ENCODE measurements at places on chromosomes 5 and 9.

GRCh38 chr5:9348401-9348996 is 197.4 kb downstream of the SEMA5A start:
- no peak for DNase-seq

GRCh38 chr5:78568212-78568611 is 80.4 kb downstream of the LHFPL2 start:
- no peak for DNase-seq

DNA sequence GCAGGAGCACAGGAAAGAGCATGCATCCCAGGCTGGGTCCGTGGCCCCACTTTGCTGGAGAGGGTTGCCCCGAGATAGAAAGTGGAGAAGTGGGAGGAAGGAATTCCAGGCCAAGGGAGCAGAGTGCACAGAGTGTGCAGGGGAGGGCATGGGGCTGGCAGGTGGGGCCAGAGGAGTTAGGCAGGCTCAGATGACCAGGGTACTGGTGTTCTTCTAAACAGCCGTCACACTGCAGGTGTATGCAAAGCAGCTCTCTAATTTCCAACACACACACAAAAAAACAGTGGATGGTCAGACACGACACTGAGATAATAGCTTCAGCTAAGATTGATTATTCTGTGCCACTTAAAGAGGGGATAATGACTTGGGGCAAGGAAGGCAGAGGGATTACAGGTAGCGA is 212.2 kb downstream of the MTRR start:
- DNase-seq, result no peak

DNA sequence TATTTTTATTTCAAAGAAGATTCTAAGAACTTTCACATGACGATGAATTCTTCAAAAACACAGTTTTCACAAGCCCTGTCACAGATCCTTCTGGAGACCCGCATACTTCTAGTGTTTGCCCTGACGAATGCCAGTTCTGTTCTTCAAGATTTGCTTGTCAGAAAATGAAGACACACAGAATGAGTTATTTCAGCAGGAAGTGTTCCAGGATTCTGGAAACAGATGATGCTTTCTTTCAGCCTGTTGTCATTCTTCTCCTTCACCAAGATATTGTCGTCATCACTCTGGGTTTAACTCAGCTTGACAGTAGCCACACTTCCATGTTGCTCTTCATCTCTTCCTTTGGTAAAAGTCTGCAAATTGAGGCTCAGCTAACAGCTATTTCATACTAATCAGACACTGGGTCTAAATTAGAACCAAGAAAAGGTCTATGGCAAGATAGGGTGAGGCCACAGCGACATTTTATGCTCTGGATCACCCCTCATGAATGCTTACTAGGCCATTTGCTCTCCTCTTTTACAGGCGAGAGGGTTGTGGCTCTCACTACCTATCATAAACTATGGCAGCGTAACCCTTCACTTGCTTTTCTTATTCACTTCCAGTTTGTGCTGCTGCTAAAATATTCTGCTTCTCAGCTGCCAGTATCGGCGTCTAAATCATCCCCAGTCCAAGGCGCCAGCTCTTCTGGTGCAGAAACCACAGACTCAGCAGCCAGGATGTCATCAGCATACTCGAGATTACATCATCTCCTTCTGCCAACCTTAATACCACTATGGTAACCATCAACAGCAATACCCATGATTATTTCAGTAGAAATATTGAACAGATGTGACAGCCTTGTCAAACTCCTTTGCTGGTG is 159.6 kb upstream of the TBCA start:
- no peak for DNase-seq

GRCh38 chr9:119697996-119698395 is 328.8 kb upstream of the BRINP1 start:
- peak; percentile 3 for DNase-seq

- DNase-seq, result no peak
These were observed 59.2 kb downstream of the SPIN1 start for GRCh38 chr9:88447431-88447830.

DNA sequence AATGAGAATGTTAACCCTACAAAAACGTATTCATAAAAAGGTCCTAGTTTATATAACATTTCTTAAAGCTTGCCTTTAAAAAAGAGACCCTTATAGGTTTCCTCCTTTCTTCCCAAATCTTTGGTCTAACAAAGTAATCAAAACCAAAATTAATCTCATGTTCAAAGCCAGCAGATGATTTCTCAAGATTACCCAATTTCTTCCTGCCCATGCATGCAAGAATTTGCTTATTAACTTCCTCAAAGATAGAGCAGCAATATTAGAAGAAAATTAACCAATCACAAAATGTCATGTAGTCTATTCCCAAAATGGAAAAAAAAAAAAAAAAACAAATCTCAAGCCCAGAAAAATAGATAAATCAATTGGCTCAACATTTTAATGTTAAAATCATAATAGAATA is 114.9 kb downstream of the MLLT3 start:
- DNase-seq, result no peak

DNA sequence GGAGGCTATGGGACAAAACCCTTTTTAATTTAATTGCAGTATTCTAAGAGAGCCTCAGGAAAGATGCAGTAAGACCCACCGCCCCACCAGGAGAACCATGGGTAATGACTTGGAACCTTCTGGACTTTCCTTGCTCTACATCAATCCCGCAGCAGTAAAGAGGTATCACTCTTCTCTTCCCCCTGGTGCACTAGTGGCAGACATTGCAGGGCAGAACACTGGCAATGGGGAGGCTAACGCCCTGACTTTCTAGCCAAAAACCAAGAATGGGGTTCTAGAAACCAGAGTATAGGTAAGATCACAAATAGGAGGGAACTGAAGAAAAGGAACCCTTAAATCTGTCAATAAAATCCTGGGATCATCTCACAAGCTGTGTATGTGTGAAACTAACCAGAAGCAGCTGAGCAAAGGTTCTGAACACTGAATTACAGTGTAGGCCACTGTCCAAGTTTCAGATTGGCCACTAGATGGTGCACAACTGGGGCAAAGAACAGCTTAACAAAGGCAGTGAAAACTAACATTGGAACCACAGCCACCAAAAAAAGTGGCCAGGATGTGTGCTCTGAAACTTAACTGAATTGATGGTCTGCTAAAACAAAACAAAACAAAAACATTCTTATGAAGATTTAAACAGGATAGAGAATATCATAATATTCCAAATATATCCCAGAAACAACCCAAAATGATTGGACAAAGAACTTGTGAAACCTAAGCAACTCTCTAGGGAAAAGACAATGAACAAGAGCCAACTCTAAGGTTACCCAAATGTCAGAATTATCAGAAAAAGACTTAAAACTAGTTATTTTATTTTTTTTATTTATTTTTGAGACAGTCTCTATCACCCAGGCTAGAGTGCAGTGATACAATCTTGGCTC is 6.6 kb upstream of the FAM151B start:
- DNase-seq, result no peak

DNA sequence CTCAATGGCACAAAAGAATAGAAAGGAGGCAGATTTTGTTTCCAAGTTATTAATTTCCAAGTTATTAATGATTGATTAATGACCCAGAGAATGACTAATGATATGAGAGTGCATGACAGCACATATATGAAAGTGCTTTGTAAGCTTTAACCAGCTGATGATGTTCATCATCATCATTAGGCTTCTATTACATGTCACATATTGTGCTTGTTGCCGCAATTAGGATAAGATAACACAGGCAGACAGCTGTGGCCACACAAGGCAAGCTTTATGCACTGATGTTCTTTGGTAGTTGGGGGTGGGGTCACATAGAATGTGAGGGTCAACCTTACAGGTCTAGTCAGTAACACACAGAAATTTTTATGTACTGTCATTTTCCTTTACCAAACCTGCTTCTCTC is 219.7 kb downstream of the TRPM3 start:
- peak; percentile 1 for DNase-seq

DNA sequence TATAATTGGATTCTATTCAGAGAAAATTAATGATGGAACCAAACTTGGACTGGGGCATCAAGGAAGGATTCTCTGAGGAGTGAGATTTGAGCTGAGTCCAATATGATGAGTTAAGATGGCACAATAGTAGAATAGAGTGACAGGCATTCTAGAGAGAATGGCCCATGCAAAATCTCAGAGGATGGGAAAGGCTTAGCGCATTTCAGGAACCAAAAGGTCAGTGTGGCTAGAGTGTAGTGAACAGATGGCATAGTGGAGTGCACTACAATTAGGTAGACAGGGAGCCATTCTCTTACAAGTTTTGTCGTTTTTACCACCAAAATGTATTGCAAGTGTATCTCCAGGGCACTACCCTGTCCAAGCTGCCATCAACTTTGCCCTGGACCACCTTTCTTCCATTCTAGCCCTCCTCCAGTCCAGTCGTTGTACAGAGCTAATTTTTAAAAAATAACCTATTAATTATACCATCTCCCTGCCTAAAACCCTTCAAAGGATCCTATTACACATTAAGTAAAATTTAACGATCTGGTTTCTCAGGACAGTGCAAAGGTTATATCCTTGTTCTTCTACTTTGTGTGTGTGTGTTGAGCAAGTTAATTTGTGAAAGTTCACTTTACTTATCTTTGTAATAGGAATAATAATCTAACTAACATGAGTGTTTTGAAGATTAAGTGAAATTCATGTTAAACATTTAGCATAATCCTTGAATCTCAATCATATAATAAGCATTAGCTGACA is 211.7 kb downstream of the COMMD10 start:
- peak; percentile 42 for DNase-seq

DNA sequence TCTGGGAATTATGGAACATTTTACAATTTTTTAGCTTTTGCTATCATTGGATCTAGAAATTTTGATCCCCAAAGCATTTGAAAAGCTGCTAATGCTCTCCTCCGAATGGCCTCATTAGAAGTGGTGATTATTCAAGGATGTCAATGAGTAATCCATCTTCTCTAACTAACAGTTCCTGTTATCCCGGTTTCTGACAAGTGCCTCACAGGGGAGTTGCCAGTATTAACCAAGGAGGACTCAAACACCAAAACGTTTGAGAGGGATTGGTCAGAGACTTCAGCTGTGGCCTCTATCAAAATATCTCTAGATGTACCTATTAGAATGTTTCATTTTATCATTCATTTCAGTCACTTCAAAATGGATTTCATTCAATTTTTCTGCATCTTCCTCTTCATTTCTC is 208.3 kb upstream of the ITGA1 start:
- DNase-seq, result no peak

- DNase-seq, result peak; percentile 82
These were observed 163.6 kb downstream of the MEF2C start for GRCh38 chr5:88719434-88719833.

GRCh38 chr9:75084081-75084672 is 3.8 kb downstream of the NMRK1 start:
- no peak for DNase-seq

- no peak for DNase-seq
These were observed 220.5 kb downstream of the FOXD4L6 start for GRCh38 chr9:40907657-40908624.

DNA sequence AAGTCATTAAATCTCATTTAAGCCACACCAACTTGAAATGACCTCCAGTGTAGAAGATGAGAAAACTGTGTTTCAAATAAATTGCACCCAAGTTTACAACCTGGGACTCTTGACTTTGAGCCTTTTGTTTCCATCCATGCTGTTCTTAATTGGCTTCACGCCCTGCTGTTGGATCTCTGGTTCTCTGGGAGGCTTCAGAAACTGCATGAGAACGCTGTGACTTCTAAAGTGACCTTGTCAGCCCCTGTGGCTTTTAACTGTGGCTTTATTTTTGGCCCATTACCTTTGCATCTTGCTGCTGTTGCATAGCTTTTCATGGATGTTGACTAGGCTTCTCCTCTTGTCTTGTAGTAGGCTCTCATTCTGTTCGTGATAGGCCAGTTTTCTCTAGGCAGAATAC is 29.3 kb downstream of the TNFAIP8 start:
- DNase-seq, result no peak

DNA sequence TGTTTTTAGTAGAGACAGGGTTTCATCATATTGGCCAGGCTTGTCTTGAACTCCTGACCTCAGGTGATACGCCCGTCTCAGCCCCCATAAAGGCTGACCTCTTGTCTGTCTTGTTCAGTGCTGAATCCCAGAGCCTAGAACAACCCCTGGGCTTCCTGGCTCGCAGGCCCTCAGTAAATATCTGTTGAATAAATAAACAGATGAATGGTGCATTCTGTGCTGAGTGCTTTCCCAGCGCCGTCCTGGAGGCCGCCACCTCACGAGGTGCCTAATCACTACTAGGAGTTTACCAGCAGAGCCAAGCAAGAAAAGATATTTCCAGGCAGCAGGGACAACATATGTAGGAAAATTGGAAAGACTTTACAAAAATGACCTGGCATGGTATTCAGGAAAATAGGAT is 88.5 kb downstream of the SNX24 start:
- DNase-seq, result no peak

- DNase-seq, result peak; percentile 16
These were observed 21.6 kb downstream of the FBXL7 start for GRCh38 chr5:15521381-15522186.

DNA sequence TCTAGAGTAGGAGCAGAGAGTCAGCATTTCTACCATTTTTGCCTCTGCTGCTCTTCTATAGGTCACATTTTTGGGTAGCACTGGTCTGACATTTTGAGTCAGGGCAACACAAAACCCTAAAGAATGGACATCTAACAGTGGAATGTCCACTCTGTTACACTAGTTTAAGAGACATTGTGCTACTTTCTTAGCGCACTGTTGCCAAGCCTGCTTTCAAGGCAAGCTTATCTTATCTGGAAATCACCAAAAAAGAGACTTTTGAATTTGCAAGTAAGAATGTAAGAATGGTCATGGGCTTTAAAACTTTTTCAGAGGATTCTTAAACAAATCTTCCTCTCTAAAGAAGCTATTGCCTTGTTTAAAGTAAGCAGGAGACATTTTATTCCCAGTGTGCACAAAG is 73.0 kb upstream of the STARD4 start:
- no peak for DNase-seq

DNA sequence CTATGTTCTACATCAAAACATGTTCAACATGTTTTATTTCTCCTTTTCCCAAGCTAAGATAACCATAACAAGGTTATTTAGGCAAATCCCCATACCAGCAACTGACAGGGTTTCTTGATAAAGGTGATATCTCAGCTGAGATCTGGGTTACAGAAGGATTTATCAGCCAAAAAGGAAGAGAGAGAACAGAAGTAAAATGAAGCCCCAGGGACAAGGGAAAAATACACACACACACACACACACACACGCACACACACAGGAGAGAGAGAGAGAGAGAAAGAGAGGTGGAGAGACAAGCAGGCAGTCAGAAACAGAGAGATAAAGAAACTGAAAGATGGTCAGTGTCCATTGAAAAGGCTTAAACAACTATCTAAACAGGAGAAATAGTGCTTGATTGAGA is 19.7 kb upstream of the MLLT3 start:
- no peak for DNase-seq

- no peak for DNase-seq
These were observed 23.3 kb downstream of the HMHB1 start for GRCh38 chr5:143835251-143835650.

Data from NCI-H524 (cell line).